ENCODE measurements at places on chromosomes 4 and X.

DNA sequence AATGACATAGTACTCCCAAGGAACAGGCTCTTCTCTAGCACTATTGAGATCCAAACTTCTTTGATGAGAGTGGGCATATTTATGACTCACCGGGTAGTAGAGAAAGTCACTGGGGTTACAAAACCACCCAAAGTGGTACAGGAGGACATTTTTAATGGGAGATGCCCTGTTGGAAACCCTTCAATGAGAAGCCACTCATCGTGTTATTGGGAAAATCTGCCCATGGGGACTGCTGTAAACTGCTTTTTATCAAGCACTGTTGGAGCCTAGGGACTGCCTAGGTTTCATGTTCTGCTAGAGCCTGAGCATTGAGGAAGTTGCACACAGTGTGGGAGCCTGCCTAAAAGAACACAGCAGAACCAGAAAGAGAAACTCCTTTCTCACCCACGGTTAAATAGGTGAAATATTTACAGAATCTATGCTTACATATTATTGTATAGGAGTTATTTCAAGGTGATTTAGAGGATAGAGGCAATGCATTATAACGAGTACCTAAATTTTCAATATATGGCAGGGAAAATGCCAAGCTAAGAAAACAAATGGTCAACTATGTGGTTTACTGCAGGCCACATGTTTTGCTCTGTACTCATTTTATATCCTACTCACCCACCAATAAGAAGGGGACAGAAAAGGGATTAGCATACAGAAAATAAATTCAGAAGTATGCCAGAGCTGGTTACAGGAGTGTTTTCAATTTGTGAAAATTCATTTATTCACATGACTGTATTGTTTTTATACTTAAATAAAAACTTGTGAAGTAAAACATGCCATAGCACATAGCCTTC, 559.1 kb downstream of the FSTL5 start:
- no peak for DNase-seq

DNA sequence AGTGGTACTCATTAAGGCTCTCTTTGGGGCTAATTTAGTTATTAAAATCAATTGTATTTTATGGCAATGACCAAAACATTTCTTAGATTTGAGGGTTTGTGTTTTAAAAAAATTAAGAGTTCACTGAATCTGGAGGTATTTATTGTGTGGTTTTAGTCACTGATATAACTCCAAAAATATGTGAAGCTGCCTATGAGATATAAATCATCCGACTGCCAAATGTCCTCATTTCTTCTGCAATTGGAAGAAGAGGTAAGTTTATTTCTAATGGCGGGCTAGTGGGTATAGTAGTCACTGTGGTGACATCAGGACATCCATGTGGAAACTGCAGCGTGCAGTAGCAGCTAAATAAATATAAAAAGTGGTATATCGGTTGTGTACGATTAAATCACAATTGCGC, 205.5 kb downstream of the MID1 start:
- peak; percentile 18 for DNase-seq

GRCh38 chrX:13845721-13846378, 29.0 kb upstream of the GPM6B start:
- peak; percentile 35 for DNase-seq

DNA sequence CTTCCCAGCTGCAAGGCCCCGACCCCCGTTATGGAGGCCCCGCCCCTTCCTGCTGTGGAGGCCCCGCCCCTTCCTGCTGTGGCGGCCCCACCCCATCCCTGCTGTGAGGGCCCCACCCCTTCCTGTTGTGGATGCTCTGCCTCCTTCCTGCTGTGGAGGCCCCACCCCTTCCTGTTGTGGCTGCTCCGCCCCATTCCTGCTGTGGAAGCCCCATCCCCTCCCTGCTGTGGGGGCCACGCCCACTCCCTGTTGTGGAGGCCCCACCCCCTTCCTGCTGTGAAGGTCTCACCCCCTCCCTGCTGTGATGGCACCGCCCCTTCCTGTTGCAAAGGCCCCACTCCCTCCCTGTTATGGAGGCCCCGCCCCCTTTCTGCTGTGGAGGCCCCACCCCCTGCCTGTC, 104.9 kb upstream of the PSAPL1 start:
- no peak for DNase-seq

DNA sequence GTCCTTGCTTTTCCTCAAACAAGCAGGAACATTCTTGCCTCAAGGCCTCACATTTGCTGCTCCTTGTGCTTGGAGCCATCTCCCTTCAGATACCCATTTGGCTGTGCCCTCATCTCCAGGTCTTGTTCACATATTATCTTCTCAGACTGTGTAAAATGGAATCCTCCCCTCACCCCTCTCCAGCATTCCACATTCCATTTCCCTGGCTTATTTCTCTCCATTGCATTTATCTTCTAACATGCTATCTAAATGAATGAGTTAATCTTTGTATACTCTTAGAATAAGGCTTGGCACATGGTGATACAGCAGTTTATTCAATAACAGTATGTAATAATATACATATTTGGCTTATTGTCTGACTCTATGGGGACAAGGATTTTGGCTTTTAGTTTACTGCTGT, 8.8 kb upstream of the GALNT7 start:
- DNase-seq: no peak

GRCh38 chrX:17361620-17362019, 13.4 kb upstream of the NHS start:
- no peak for DNase-seq

DNA sequence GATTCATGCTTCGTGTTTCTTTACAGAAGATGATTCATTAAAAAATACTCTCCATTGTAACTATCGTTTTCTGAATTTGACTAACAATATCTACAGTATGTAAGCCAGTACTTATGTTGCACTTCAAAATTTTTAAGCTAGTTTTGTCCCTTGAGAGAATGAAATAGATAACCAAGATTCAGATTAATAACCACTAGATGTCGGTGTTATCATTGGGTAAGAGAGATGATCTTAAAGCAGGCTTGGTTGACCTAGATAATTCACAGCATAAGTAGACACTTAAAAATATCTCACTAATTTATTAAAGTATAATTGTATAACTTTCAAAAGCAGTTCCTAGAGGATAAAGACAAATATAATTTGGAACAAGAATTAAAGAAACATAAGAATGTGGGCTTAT, 430.9 kb downstream of the C4orf33 start:
- no peak for DNase-seq
